ENCODE measurements at places on chromosomes 6 and 20.

- no peak for DNase-seq
Measured at GRCh38 chr6:104771258-104771832, 88.4 kb downstream of the HACE1 start.

GRCh38 chr20:16388731-16389130, 184.5 kb downstream of the KIF16B start:
- DNase-seq, result no peak

DNA sequence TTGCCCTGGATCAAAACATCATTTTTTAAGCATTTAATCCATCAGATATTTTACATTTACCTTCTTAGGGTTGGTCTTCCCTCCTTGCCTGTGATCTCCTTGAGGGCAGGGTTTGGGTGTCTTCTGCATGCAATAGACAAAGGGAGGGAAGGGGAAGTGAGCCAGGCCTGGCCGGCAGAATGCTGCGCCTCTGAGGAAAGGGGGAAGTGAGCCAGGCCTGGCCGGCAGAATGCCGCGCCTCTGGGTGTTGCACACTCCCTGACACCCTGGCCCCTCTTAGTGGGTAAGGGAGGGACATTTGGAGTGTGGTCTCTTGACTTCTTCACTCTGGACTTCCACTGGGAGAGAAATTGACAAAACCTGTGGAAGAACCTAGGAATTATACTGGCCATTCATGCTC, 12.4 kb downstream of the PSMF1 start:
- no peak for DNase-seq

GRCh38 chr20:20399531-20400500, 31.9 kb downstream of the INSM1 start:
- DNase-seq, result no peak

DNA sequence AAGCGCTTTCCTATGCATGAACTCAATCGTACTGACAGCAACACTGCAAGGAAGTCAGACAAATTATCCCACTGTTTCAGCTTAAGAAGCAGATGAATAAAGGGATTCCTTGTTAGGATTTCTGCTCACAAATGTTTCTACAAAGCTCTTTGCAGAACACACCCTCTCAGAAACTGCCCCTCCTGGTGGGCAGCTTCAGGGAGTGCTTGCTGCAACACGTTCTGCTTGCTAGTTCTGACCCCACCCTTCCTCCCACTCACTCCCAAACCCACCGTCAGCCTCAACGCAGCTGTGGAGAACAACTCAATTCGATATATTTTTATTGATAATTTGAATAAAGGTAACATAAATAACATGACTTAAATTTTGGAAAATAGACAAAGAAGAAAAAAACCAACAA, 250.8 kb upstream of the PRDM1 start:
- DNase-seq, result no peak

DNA sequence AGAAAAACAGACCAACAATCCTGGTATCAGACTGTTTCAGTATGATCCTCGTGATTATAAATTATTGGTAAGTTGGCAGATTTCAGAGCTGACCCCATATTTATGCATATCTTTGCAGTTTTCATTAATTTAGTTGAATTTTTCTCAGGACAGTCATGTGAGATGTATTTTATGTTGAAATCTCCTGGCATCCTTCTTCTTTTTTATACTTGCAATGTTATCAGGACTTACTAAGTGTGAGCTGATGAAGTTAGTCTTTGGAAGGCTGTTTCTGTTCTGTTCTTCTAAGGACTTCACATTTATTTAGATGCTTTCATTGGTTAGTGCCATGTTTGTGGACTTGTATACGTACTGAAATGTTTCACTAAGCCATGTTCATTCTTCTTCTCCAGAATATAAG, 17.2 kb downstream of the SMPDL3A start:
- no peak for DNase-seq

GRCh38 chr20:1965520-1966351, 28.1 kb downstream of the PDYN start:
- peak; percentile 84 for DNase-seq

DNA sequence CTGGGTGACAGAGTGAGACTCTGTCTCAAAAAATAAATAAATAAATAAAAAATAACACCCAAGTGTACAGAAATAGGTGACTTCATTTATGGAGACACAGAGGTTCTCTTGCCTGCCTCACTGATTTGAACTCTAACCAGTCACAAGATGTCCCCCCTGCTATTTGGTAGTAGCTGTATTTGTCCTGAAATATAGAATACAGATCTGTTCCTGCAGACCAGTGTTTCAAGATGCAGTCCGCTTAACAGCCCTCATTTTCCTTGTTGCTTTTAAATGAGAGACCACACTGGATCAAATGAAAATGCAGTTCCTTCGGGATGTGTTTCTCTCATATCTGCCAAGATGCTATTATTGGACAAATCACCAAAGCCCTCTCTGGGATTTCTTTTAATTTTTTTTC, 7.6 kb downstream of the PLCB4 start:
- DNase-seq, result no peak

DNA sequence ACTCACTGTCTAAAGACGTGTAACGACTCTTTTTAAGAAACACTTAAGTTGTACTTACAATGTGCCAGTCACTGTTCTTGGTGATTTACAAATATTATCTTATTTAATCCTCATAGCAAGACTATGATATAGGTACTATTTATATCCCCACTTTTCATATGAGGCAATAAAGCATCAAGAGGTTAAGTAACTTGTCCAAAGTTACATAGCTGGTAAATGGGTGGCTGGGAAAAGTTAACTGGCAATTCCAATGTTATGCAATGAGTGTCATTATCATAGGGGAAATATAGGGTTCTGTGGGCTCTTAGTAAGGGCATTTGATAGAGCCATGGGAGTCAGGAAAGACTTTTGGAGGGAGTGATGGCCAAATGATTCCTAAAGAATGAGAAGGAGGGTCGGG, 21.4 kb upstream of the RIPOR2 start:
- no peak for DNase-seq

DNA sequence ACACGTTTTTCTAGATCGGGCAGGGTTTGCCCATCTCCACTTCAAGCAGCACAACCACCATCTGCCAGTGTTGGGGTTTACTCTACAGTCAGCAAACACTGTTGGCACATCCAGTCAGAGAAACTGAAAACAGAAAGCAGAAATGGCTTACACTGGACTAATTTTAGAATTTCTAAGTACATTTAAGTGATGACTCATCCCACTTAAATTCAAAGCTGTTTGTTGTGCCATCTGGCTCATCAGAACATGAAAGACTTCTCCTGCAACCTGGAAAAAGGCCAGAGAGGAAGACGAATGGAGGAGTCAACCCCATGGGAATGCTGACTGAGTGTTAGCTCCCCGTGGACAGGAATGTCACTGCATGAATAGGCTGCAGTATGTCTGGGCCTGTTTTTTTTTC, 21.8 kb downstream of the FAM209B start:
- no peak for DNase-seq

- no peak for DNase-seq
Measured at GRCh38 chr6:155130161-155130853, 133.5 kb upstream of the CLDN20 start.

DNA sequence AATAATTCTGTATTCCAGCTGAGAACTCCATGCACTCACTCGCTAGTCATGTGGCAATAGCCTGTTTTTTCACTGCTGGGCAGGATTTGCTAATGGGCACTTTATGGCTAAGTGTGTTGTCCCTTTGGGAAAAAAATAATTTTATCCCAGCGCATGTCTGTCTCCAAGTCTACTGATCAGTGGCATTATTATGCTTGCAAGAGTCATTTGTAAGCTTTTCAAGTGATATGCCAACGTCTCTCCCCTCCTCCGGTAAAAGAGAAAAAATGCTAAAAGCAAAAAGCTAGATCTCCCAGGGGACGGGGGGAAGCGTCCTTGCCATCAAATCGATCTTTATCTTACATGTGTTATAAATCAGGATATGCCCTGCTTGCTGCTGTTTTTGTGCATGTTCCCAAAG, 407.7 kb downstream of the CDH26 start:
- no peak for DNase-seq

DNA sequence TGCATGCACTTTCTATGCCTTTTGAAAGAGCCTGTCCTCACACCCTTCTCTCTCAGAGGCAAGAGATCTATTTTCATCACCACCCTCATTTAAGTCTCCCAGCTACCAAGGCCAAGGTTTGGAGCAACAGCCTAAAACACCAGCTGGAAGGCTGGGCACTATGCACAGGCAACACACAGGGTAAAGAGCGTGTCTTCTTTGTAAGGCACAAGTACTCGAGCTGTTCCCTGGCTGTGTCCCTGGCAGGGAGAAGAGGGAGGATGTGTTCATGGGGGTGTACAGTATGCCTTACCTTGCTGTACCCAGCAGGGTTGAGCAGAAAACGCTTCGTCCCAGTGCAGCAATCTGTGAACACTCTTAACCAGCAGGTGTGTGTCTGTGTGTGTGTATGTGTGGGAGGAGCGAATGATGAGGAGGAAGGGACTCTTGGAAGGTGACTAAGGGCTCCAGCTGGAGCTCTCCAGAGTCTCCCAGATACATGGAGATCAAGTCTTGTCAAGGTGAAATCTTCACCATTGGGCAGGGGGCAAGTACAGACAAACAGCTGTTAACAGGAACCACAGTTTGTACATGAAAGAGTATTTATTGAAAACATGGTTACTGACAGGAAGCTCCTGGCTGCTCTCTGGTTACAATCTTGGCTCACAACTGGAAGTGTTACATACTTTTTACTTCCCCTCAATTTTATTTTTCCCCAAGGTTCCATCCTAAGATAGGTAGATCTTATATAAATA, 40.8 kb downstream of the ELMO2 start:
- DNase-seq, result no peak

DNA sequence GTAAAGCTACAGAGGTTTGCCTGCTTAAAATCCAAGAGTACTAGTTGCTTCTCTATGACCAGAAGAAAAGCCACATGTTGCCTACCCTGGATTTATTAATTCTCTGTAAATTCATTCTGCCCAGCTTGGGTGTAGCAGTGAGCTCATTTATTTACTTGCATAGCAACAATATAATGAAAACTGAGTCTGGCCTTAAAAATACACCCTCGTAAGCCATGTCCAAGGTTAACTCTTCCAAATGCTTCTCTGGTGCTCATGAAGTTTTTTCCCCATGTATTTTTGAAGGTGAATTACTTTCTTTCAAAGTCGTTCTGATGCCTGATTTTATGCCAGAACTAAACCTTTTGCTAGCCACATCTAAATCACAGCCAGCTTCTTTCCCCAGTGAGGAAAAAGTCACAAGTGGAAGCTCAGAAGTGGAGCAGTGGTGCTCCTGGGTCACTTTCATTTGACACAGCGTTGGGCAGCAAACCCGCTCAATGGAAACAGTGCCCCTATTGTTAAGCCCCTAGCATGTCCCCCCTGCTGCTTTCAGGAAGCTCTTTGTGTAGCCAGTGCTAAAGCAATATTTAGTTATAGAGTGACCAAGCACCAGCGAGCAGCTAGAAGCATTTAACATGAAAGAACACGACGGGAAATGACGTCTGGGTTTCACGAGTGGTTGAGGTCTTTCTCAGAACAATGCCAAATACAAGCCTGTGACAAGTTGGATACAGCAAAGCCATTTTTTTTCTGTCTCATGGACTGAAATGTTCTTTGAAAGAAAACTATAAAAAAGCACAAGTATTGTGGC, 29.8 kb downstream of the NEDD9 start:
- no peak for DNase-seq

DNA sequence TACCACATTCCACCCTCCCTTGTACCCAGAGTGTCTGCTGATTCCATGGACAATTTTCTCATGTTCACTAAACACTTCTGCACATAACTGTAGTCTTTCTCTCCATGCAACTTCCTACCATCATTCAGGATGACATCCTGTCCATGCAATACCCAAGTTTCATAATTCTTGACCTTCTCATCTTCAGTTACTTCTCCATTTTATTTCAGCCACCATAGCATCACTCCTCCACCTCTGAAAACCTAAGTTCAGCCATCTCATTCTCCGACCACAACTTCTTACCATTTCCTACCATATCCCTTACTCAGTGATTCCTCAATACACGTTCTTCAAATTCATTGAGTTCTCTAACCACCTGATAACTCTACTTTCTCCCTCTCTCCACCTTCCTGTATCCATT, 216.5 kb upstream of the TENT5A start:
- DNase-seq, result no peak

DNA sequence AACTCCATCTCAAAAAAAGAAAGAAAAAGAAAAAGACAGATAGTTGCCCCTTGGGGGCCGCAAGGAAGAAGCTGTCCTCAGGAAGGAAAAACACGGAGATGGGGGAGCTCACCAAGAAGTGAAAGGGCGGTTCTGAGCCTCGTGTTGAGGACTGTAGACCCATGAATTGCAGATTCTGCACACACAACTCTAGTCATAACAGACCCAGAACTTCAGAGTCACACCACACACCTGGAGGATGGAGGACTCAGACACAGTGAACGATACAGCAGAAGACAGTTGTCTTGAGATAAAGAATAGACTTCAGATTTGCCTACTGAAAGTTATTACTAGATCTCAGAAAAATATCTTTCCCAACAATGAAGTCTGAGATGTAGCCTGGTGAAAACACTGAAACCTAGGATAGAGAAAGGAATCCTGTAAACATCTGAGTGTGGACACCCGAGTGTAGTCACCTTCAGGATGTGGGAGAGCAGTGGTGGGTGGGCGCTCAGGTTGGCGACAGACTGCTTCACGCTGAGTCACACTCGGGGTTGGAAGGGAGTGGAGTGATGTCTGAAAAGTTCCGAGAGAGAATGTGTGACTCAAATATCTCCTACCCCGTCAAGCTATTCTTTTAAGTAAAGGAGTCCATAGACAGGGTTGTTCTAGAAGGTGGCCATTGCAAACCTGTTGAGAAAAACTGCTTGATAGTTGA, 88.1 kb downstream of the MAP3K4 start:
- DNase-seq, result peak; percentile 46

DNA sequence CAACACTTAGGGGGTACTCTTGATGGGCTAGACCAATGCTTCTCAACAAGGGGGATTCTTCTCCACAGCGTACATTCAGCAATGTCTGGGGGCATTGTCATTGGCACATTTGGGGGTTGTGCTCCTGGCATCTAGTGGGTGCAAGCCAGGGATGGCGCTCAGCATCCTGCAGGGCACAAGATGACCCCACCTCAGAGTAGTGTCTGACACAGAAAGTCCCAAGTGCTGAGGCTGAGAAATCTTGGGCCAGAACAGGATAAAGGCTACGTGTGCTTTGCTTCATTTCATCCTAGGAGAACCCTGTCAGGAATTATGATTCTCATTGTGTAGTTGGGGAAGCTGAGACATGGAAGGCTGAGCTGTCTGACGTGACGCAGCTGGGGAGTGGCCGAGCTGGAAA, 298.6 kb downstream of the CDH26 start:
- no peak for DNase-seq

Measured in stimulated activated CD4-positive, alpha-beta T cell treated with anti-CD3 and anti-CD28 coated beads, Interleukin-12 subunit alpha, Interleukin-12 subunit beta, amount 100 ng/mL, for 24 hours (primary cell).